LNCaP clone FGC (cell line): ENCODE measurements at places on chromosomes 5 and 9.

- no peak for DNase-seq
Measured at GRCh38 chr5:26419987-26420386, 618.4 kb downstream of the CDH9 start.

DNA sequence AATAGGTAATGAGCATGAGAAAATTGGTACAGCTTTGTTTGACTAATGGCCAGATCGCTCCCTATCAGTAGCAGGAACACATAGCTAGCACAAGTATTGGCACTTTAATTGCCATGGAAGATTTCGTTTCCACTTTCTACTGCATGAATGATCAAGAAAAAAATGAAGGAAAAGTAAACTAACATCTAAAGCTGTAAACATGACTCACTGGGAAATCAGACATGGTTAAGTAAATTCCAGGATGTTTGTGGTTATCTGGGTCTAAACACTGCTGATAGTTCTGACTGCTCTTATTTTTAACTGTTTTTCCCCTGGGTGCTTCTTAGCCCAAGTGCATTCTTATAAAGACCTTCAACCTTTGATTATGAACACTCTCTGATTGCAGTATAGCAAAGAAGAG, 388.9 kb downstream of the NR2F1-AS1 start:
- DNase-seq: no peak

DNA sequence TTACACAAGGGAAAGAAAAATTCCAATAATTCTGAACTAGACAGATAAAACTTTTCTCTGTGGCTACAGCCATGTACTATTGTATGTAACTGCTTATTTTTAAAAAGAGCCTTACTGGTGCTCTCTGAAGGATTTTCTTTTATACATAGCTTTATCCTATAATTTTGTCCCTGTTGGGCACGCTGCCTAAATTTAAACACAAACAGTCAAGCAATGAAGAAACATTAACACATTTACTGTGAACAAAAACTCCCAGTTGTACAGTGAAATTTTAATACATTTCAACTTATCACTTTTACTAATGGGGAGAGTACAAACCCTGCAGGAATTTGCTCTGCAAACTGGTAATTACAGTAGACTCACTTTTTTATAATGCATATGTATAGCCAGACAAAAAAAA, 273.3 kb downstream of the BNC2 start:
- no peak for DNase-seq

DNA sequence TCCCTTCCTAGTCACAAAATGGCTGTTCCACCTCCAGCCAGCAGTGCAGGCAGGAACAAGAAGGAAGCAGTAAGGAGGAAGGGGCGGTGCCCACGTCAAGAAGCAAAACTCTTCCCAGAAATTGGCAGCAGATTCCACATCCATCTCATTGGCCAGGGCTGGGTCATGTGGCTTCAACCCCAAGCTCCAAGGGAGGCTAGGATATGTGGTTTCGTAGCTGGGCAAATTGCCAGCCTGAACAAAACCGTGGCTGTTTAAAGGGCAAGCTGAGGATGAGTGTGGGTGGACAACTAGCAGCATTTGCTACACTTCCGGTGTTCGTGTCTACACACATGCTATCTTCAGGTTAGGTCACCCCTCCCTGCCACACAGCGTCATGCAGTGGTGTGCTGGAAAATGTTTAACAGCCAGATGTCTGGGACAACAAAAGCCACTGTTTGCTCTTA, 92.1 kb upstream of the MAP1B start:
- DNase-seq: no peak

DNA sequence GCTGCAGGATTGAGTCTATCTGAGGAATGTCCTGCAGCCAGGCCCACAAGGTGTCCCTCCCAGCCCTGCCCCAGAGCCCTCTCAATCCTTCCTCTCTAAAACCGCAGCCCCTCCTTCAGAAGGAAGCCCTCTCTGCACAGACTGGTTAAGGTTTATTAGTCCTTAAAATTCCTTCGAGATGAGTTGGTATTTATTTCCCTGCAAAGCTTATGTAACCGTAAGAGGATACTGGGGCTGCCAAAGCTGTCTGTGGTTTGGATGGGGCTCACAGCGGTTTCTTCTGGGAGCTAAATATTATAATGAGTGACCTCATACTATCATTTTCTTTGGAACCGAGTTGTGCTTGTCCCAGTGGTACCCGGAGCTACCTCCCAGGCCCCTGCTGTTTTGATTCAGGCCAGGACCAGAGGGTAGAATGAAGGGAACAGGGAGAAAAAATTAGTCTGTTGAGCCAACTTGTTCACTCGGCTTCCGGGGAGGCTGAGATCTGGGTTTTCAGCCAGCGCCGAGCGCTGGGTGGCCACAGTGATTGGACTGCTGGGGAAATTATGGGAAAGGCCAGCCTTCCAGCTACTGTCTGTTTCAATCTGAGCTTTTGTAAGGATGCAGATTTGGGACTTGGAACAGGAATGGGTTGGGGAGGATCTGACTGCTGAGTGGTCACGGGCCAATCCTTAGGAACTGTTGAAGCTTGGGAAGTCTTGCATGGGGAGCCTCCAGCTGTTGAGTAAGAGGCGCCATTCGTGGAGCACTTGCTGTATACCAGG, 107.5 kb downstream of the NDFIP1 start:
- no peak for DNase-seq

- no peak for DNase-seq
Measured at GRCh38 chr9:36479101-36479500, 79.0 kb upstream of the RNF38 start.

DNA sequence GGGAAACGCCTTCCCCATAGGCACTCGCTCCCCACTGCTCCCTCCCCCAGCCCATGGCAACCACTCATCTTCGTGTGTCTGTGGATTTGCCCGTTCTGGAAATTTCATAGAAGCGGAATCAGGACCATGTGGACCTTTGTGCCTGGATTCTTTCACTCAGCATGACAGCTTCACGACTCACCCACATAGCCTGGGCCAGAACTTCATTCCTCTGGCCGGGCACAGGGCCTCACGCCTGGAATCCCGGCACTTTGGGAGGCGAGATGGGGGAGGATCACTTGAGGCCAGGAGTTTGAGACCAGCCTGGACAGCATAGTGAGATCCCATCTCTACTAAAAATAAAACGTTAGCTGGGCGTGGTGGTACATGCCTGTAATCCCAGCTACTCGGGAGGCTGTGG, 12.1 kb upstream of the DIPK1B start:
- no peak for DNase-seq

DNA sequence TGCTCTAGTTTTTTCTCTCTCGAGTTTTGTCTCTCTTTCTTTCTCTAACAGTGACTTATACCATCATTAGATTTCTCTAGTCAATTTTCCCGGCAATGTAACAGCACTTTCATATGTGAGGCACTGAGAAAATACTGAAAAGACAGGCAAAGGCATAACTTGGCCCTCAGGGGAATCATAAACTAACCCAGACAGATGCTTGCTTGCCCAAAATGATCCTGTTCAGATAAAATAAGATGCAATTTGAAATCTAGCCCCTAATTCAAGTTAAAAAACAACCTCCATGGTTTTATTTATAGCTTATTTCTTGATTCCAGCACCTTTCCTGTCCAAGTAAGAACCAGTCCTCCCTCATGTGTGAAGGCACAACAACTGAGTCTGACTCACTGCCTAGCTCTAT, 294.6 kb downstream of the GAS1 start:
- DNase-seq: no peak

GRCh38 chr9:95137587-95138145, 179.8 kb downstream of the FANCC start:
- DNase-seq: no peak

- no peak for DNase-seq
Measured at GRCh38 chr5:42760426-42760825, 3.8 kb downstream of the CCDC152 start.

DNA sequence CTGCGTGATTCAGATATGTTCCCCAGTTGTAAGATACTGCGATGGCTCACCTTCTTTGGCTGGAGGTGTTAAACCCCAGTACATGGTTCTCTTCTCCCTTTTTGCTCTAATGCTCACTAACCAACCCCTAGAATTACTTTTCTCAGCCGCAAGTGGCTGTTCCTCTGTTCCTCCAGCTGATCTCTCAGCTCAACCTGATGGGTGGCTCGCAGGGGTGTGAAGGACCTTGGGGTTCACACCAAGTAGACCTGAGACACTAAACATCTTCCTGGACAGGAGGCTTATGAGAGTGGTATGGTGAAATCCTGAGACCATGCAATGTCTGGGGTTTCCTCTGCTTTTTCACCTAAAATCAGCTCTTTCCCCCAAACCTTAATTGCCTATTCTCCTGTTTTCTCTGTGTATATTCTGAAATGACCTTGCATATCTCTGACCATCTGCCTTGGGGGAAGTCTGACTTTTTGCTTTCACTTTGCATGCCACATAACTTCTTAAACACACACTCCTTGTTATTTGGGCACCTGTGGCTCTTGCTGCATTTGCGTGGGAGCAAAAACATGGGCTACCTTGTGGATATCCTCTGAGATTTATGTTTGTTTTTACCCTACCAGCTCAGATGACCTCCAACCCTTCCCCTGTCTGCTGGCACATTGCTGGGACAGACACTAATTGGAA, 15.9 kb upstream of the IFNA14 start:
- DNase-seq: no peak

DNA sequence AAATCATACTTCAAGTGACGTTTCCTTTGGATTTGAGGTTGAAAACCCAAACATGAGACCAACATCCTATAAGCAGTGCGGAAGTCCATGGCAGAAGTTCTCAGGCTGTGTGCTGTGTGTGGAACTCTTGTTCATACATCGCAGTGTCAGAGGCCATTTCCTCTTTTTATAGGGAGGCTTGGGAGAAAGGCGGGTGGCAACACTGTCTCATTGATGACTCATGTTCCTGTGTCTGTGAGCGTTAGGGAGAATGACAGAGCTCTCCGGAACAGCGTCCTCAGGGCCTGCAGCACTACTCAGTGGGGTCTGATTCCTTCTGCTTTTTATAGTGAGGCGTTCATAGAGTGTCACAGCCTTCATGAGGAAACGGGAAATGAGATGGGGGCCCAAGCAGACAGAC, 98.8 kb upstream of the BASP1 start:
- DNase-seq: no peak

DNA sequence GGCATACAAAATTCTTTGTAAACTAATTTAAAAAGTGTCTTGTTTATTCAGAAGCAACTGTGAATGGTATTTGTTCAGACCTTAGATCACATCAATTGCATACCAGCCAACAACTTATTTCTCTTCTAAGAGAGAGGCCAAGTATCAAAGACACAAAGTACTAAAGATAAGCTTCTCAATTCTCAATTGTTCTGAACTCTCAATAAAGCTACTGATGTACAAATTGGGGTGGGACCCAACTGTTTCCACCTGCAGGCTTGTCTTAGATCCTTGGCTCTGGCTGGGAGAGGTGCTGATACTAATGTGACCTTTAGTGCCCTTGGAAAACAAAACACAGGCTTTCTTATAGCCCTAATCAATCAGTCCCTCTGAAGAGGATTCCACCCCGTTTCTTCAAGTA, 22.1 kb downstream of the XRCC4 start:
- DNase-seq: no peak

GRCh38 chr9:138083873-138084272, 206.3 kb downstream of the CACNA1B start:
- no peak for DNase-seq

GRCh38 chr5:38551030-38552017, 5.1 kb downstream of the LIFR start:
- no peak for DNase-seq

DNA sequence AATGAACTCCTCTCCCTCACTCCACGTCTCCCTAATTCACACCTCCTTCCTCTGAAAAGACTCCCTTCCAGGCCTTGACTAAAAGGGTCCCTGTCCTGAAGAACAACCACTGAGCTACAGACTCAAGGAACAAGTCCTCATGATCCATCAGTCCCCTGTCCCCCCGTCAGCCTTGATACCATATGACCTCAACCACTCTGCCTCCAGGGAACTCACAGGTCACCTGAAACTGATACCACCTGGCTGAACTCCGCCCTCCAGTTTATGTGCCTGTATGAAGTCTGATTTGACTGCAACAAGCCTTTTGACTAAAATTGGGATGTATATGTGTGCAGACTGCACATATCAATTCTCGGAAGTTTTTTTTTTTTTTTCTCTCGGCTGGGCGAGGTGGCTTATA, 88.7 kb downstream of the UGCG start:
- DNase-seq: no peak

DNA sequence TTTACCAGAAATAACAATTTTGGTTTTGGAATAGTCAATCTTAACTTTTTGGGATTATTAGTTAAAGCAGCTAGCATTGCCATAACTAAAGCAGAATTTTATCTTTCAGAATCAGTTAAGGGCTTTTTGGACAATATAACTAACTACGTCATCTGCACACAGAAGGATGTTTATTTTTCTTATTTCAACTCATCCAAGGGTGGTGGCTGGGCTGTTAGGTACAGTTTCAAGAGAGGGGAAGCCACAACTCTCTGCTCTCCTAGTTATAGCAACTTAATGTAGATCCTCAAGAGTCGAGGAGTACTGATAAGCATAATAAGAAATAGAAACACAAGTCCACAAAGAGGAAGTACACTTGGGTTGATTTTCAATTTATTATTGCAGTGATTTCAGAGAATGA, 65.6 kb downstream of the ANKRD55 start:
- DNase-seq: no peak

- no peak for DNase-seq
Measured at GRCh38 chr9:99634186-99634585, 187.5 kb upstream of the NR4A3 start.

- DNase-seq: no peak
Measured at GRCh38 chr5:137446615-137447014, 52.5 kb downstream of the SPOCK1 start.

GRCh38 chr5:168434746-168435321, 51.4 kb upstream of the RARS1 start:
- DNase-seq: no peak

GRCh38 chr5:175840050-175840841, 31.1 kb upstream of the CPLX2 start:
- no peak for DNase-seq

GRCh38 chr5:14958188-14958587, 86.6 kb upstream of the ANKH start:
- no peak for DNase-seq

DNA sequence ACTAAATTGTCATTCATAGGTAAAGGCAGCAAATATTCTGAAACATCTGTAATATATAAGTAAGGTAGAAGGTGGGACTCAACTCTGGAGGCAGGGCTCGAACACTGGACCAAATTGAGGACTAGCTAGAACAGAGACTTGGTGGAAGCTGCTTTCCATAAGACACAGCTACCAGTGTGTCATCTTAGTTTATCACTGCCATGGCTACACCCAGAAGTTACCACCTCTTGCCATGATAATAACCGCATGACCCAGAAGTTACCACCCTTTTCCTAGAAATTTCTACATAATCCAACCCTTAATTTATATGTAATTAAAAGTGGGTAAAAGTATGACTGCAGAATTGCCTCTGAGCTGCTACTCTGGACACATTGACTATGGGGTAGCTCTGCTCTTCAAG, 99.7 kb downstream of the STARD4 start:
- DNase-seq: no peak

DNA sequence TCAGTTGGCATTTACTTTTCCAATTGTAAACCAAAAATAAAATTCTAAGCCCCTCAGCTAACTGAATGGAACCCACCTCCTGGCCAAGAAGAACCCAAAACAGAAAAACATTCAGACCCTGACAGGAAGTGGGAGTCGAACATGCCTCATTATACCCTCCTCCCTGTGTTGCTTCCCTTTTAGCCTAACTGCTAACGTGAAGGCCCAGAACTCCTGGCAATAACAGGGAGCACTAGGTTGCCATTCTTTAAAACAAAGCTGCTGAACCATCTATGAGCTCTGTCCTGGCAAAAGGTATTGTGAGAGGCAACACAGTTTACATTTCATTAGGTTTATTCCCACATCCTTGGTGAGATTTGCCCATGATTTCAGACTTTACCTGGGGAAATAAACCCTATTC, 481.4 kb downstream of the CHSY3 start:
- DNase-seq: no peak

- no peak for DNase-seq
Measured at GRCh38 chr5:51404255-51404654, 21.0 kb downstream of the ISL1 start.
